Stimulated activated CD8-positive, alpha-beta memory T cell treated with anti-CD3 and anti-CD28 coated beads, Interleukin-7, amount 100 ng/mL, for 4 hours (primary cell): ENCODE measurements at places on chromosomes 6 and 20.

DNA sequence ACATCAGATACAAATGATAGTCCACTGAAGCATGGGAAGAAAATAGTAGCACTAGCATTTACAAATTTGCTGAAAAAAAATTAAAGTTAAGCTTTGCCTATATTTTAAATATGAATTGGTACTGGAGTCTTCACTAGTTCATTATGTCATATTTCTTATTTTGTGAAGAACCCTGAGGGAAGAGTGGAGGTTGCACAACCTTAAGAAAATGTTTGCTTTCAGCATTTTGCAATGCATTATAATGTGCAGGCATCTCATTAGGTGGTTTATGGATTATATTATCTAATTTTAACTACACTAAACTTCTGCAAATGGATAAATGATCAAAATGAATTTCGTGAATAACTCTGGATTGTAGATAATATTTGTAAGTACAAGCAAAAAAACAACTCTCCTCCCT, 390.8 kb upstream of the HS3ST5 start:
- DNase-seq = no peak

GRCh38 chr6:154276810-154277628, 79.6 kb downstream of the IPCEF1 start:
- DNase-seq = no peak

GRCh38 chr20:25341716-25342680, 48.6 kb downstream of the ABHD12 start:
- DNase-seq = no peak

DNA sequence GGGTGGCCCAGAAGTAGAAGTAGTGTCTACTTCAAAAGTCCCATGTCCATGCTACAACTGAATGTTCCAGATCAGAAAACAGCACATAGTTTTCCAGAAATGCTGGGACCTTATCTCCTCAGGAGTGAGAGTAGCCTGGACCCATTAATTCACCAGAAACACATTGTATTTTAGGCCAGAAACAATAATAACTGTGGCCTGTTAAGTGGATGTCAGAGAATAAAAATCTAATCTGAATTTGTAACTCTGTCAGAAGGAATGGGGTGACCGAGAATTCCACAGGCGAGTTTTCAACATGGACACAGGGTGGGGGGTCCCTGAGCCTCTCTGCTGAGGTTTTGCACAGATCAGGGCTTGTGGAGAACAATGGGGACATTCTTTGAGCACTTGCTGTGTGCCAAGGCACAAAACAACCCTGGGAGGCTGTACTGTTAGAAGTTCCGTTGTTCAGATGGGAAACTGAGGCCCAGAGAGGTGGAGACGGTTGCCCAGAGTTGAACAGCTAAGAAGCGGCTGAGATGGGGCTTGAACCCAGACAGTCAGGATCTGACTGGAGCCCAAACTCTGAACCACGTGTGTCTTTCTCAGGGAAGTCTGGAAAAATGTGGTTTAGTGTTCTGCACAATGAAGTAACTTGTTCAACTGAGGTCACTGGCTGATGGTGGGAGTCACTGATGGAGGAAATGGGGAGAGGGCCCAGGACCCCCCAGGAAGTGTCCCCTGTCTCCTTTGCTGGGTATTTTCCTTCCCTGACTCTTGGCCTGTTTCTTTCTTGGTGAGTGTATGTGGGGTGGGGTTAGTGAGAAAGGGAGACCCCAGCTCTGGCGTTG, 44.2 kb downstream of the SNAI1 start:
- no peak for DNase-seq

DNA sequence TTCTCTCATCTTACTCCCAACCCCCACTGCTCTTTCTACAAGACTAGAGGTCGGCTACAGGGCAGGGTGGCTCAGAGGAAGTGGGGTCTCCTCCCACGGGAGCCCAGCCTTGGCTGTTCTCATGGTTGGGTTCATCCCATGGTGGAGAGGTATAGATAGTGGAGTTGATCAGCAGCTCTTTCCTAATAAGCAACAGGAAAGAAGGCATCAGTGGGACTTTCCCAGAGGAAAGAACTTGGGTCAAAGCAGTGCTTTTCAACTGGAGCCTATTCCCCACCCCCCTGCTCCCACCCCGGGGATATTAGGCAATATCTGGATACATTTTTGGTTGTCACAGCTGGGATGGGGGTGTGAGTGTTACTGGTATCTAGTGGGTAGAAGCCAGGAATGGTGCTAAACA, 200.9 kb downstream of the NFATC2 start:
- no peak for DNase-seq

DNA sequence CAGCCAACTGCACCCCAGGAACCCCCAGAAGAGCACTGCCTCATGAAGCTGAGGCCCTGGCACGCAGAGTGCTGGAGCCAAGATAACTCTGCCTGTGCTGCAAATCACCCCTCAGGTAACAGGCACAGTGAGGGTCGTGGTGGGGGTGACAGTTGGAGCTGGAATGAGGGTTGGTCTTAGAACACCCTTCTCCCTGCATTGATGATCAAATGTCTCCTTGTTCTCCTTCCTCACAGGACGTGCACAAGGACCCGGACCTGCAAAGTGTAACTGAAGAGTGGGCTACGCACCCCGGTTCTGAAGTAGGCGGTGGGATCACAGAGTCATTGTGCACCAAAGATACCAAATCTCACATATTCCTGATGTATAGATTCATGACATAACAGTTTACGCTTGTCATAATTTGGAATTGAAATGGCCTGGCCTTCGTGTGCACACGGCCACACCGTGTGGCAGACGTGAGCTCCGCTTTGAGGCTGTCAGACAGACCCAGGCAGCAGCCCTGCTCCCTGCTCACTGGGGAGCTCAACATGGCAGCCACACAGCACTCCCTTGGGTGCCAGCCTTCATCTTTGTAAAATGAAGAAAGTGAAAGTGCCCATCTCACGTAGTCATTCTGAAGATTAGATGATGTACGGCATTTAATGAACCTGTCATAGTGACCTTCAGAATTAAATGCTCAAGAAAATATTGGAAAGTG, 8.8 kb downstream of the THBS2 start:
- DNase-seq = no peak

DNA sequence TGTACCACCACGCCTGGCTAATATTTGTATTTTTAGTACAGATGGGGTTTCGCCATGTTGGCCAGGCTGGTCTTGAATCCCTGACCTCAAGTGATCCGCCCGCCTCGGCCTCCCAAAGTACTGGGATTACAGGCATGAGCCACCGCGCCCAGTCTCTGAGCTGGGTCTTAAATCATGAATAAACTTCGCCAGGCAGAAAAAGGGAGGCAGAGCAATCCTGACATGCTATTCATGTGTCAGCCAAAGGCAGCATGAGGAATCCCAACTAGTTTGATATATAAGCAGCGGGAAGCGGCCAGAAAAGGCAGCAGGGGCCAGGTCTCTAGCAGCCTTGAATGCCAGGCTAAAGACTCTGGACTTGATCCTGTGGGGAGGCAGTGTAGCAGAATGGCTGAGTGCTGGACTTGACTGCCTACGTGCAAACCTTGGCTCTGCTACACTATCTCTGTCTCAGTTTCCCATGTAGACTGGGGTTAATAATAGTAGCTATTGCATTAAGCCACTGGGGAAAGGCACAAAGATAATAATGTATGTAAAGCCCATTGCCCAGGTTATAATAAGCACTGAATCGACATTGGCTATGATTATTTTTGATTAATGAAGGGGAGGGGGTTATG, 1.8 kb downstream of the PROCR start:
- DNase-seq = no peak

DNA sequence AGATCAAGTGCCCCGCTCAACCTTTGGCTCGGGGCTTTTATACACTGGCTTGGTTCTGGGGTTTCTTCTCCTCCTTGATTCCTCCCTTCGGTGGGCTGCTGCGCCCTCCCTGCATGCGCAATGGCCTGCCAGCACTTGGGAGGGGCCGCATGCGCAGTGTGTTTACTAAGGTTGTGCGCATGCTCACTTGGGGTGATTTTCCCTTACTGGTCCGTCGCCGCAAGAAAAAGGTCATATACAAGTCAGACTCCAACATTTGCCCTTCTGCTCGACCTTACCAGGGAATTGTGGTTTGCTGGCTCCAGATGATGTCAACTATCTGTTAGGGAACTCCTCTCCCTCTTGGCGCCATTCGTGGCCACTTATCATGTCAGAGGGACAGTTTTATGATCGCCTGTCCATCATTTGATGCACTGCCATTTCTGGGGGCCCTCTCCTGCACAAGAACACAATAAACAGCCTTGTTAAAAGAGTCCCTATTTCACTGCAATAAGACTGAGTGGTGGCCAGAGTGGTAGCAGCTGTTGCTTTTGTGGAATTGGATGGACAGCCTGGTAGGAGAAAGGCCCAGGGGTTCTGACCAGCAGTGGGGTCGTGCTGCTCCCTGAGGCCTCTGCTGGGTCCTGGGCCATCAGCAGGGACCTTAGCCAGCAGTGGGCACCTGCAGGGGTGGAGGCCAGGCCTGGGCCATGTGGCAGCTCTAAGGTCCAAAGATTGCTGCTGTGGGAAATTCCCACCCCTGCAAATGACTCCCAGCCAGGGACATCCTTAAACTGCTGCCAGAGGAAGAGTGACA, 2.8 kb upstream of the LBP start:
- DNase-seq = no peak
